Hepatic stellate cell (primary cell): ENCODE measurements at places on chromosomes 2 and 18.

GRCh38 chr2:2621855-2622254, 290.8 kb upstream of the MYT1L start:
- DNase-seq = no peak

GRCh38 chr2:167480986-167481309, 592.7 kb downstream of the XIRP2 start:
- DNase-seq = no peak

GRCh38 chr18:62288665-62289008, 36.5 kb upstream of the TNFRSF11A start:
- no peak for DNase-seq

DNA sequence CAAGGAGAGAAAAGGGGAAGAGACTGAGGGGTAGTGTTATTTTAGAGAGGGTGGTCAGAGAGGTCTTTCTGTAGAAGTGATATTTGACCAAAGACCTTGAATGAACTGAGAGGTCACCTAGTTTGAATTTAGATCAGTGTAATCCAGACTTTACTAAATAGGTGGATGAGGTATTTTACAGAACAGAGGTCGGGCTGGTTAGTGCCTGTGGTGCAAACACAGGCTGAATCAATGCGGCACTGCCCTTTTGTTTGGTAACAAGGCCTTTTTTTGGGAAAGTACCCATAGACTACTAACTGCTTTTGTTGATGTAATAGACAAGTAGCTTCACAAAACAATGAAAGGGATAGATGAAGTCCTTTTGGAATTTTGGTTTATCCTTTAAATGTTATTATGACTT, 15.9 kb downstream of the RAPGEF4 start:
- DNase-seq = no peak

DNA sequence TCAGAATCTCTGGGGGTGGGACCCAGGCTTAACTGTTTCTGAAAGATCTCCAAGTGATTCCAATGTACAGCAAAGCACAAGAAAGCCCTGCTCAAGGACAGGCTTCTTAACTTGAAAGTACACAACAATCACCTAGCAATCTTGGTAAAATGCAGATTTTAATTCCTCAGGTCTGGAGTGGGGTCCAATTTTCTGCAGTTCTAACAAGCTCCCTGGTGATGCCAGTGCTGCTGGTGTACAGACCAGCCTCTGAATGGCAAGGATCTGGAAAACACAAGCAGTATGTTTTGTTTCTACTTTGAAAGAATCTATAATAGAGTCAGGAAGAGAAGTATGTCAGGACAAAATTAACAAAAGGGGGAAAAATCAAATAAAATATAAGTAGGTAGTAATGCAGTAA, 7.8 kb upstream of the TMEM163 start:
- no peak for DNase-seq

DNA sequence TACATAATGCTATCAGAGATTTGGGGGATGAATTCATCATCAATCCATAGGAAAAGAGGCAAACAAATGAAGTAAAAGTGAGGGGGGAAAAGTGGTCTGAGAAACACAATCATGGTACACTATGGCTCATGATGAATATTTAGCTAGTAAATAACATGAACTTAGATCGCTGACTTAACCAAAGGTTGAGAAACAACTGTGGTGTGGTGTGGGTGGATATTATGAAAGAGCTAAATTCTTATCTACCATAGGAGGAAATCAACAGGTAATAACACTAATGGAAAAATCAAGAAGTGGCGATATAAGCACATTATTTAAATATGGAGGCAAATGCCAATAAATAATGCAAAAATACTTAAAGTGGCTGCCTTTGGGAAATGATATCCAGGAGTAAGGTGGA, 12.2 kb upstream of the TPRKB start:
- DNase-seq = no peak

DNA sequence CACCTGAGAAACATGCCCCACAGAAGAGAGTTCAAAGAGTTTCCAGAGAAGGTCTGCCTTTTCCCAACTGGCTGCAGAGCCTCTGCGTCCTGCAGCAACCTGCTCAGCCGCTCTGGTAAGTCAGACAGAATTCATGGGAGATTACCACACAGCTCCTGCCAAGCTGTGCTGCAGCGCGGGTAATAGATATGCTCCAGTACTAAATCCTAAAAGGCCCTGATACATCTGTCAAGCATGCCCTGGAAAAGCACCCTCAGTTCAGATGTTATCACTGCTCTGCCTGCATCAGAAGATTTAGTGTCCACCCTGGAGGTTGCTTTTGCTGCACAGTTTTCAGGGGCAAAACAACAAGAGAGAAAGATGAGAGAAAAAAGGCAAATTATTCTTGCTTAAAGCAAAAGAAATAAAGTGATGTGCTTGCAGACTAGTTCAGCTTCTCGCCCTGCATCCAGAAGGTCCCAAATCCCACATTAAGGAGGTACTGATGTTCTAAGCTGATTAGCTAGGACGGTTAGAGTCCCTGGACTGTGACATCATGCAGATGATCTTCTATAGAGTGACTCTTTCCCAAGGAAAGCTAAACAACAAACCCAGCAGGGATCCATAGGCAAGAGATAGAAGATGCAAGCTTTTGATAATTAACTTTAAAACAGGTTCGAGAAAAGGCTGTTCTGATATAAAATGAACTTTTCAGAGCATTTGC, 488.6 kb downstream of the BCL11A start:
- DNase-seq = no peak
